ENCODE measurements at places on chromosomes 16 and 17. TPM values are rescaled to one million over a fixed set of nuclear protein-coding genes. Genes with fewer than 3 reads are reported as not detected.

DNA sequence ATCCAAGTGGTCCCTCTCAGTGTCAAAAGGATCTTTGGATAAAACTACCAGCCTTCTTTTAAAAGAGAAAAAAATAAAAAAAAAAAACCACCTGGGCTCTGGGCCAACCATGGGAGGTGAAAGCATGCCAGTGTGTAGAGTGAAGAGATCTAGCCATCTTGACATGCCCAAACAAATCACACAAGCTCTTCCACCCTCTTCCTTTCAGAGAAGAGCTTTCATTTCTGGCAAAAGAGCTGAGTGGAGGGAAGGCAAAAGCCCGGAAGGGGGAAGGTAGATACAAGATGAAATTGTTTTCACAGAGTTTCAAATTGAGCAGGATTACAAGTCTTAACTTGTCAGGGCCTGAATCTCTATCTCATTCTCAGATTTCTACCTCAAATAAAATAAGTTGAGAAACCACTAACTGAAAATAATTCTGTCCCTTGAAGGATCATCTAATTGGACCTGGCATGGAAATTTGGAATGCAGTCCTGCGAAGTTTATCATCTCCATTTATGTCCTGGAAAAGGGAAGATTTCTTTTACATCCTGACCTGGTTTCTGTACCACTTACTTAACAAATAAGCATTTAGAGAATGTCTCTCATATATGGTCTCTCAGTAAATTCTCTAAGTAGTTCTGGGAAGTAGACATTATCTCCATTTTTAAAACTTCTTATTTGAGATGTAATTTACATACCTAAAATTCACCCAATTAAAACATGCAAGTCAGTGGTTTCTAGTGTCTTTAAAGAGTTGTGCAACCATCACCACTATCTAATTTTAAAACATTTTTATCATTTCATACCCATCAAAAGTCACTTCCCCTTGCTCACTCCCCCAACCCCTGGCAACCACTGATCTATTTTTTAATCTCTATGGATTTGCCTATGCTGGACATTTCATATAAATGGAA is 93.7 kb downstream of the TANGO6 start:
- DNase-seq: no peak

- DNase-seq: no peak
Measured at GRCh38 chr17:81685108-81685507, 1.3 kb downstream of the HGS start.

DNA sequence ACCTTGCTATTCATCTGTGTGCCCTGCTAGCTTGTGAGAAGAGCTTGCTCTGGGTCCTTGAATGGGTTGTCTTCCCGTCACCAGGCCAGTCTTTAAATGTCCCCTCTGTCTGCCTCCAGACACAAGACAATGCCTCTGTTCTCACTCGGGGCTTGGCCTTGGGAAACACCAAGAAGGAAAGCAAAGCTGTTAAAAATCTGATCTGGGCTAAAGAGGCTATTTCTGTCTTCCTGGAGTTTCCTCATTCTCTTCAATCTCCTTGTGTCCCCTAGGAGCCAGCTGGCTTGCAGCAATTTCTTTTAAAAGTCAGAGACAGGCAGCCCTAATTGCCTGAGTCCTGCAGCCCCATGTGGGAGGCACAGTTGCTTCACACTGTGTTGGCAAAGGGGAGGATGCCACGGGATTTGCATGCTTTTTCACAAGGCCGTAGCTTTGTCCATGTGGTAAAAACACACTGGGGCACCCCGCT is 2.5 kb downstream of the DNAI2 start:
- no peak for DNase-seq

DNA sequence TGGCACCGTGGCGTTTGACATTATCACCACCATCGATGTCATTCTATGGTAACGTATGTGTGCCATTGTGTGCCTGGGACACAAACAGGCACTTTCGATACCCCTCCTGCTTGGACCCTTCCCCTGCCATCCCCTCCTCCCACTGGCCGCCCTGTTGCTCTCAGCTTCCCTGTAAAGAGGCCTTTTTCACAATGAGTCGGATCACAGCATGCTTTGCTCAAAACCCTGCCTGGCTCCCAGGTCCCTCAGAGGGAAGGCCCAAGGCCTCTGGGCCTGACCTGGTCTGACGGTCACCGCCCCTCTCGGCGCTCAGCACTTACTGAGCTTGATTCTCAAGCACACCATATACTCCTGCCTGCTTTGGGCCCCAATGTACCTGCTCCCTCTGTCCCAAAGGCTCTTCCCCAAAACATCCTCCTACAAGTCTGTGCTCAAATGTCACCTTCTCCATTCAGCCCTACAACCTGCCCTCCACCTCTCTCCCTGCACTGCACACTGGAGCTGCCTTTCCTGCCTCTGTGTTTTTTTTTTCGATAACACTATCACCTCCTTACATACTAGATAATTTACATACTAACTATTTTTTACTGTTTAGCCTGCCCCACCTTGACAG is 303.8 kb downstream of the SOX9 start:
- DNase-seq: no peak

DNA sequence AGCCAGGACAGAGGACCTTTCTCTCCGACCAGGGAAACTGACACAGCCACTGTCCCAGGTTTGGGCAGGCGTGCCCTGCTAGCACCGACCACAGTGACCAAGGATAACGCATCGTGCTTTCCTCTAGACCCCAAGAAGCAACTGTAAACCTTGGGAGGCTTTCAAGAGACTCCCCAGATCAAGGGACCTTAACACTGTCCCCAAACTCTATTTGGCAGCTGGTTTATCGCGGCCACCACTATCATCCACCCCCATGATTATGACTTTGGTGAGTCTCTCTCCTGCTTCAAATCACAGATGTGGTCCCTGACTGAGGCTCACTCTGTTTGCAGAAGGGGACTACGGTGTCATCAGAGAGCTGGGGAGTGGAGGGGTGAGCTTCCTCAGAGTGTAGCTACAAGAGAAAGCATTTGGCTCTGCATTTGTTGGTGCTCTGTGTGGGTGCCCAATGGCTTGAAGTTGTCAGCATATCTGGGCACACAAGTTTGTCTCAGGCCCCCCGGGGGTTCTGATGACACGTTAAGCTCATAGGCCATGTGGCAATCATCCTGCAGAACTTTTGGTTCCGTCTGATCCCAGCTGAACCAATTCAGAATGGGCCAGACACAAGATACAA is 408.0 kb downstream of the SLC39A11 start:
- DNase-seq: no peak

- no peak for DNase-seq
Measured at GRCh38 chr17:69058165-69058564, 2.6 kb downstream of the ABCA9 start.

GRCh38 chr17:42748202-42748907 is 3.5 kb upstream of the EZH1 start:
- DNase-seq: no peak

- no peak for DNase-seq
Measured at GRCh38 chr16:19073344-19073743, 5.9 kb downstream of the COQ7 start.

DNA sequence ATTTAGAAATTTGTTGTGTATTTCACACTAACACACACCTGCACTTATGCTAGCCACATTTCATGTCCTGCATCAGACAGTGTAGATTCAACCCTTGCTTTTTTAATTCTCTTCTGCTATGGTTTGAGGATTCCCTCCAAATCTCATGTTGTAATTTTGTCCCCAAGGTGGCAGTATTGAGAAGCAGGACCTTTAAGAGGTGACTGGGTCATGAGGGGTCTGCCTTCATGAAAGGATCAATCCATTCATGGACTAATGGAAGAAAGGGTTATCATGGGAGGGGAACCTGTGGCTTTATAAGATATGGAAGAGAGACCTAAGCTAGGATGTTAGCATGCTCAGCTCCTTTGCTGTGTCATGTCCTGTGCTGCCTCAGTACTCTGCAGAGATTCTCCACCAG is 1032.2 kb downstream of the CDH11 start:
- no peak for DNase-seq

DNA sequence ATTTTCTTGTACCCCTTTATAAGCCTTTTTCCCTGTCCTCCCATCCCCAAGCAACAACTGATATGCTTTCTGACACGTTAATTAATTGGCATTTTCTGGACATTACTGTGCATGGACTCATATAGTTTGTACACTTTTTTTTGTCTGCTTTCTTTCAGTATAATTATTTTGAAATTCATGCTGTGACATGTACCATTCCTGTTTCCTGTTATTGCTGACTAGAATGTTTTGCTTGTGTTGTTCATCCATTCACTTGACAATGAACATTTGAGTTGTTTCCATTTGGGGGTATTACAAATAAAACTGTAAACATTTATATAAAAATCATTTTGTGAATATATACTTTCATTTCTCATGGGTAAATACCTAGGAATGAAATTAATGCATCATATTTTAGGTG is 50.6 kb downstream of the RBBP6 start:
- no peak for DNase-seq

DNA sequence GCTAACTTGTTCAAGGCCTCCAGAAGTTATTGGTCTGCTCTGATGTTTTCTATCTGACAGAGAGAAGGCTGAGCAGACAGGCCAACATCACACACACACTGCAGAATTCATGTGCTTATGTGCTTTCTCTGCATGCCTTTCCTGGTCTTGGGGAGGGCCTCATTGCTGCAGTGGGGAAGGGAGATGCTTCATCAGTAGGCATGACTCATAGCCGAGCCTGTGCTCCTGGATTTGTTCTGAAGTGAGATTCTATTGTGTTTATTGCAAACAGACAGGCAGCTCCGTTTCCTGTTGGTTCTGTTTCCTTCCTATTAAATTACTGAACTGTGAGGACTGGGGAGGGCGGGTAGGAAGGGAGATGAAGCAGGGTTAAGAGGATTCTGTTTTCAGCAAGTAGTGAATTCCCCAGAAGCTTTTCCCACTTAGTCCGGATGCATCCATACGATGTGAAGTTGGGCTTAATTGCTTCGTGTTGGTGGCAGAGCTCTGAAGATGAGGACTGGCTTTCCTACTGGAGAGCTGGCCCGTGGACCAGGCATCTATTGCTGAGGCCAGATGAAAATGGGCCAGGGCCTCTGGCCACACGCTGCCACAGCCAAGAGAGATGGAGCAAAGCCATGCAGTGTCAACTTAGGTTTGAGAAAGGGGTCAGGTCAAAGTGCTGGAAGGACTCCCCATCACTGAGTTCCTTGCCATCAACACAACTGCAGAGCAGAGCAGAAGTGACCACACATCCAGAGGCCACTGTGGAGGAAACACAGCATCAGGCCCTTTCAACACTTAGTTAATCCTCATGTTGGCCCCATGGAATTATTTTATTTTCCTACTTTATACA is 179.3 kb downstream of the UTP18 start:
- DNase-seq: no peak

DNA sequence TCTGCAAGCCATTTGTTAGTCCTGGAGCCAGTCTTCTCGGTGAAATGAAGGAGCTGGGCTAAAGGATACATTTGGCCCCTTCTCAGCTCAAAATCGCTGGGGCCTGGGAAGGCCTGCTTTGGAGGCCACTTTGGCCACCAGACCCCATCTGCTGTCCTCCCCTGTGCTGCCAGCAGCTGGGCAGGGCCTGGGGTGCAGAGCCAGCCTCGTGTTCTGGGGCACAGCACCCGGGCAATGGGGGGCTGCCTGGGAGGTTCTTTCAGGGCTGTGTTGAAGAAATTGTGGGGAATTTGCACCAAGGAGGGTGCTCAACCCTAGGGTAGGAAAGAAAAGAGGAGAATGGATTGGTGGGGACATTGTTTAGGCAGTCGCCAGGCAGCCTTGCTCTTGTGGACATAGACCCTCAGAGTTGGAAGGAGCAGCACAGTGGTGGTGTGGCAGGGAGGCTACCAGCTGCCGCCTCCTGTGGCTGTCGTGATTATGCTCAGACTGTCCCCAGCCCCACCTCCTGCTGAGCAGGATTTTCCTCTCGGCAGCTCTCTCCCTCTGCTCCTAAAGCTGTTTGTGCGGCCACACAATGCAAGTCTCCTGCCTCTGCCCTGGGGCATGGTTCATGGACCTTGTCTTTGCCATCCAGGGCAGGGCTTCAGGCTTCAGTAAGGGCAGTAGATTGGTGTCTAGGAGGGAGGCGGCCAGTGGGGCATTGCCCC is 174.8 kb downstream of the NTN1 start:
- DNase-seq: no peak

DNA sequence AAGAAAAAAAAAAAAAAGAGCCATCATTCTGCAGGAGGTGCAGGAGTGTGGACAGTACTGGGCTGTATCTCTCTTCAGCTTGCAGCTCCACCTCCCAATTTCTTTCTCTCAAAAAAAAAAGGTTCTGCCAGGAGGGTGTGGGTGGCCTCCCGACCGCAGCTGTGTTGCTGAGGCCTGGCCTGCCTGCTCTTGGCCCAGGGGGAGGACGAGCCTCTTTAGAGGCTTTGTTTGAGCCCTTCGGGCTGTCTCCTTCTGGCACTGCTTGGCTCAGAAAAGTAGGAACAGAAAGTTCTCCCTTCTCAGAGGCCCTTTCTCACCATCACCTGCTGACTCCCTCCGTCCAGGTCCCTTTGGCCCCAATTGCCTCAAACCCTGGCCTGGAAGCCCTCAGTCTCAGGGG is 22.2 kb upstream of the C17orf107 start:
- DNase-seq: no peak

DNA sequence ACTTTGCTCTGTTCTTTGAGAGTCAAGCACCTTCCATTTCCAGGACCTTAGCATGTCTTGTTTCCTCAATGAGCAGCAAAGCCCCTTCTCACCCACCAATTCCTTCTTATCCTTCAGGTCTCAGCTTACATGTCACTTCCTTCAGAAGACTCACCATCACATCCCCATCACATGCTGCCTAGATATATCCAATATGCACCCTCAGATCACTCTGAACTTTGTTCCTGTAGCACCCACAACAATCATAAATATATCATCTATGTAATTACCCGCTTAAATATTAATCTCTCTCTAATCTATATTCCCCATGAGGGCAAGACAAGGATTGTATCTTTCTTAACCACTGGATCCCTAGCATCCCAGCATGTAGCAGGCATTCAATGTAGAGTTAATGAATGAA is 30.4 kb downstream of the KANSL1 start:
- no peak for DNase-seq

- DNase-seq: no peak
Measured at GRCh38 chr17:50935221-50935995, 69.3 kb upstream of the TOB1 start.

DNA sequence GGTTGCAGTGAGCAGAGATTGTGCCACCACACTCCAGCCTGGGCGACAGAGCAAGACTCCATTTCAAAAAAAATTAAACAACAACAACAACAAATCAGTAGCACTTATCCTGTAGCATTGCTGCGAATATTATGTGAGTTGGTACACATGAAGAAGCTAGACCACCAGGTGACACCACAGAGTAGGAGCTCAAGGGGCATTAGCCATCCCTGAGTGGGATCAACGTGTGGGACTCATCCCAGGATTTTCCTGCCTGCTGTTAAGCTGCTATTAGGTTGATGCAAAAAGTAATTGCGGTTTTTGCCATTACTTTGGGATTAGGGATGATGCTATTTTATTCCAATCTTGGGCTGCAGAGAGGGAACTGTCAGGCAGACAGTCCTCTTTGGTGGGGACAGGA is 47.2 kb downstream of the OTOA start:
- no peak for DNase-seq

TRIM16 gene
- 22.7 TPM for polyA plus RNA-seq

EIF3CL gene
- 93.1 TPM for polyA plus RNA-seq

FOXL1 gene
- 17.7 TPM for polyA plus RNA-seq

WNT3 gene
- 1.4 TPM for polyA plus RNA-seq

MT1M gene
- polyA plus RNA-seq: not detected

CTF1 gene
- polyA plus RNA-seq: 6.7 TPM

KRT16 gene
- polyA plus RNA-seq: not detected

MRPL10 gene
- 57.8 TPM for polyA plus RNA-seq
